T-helper 17 cell (primary cell): ENCODE measurements at places on chromosomes 2 and 18. TPM values are rescaled to one million over a fixed set of nuclear protein-coding genes. Genes with fewer than 3 reads are reported as not detected.

Gene CAPN14
- 0.65 TPM for total RNA-seq

Gene IL36G
- total RNA-seq: not detected

Gene SERPINB4
- not detected for total RNA-seq

Gene CMPK2
- total RNA-seq: 5.3 TPM

Gene RTKN
- 0.37 TPM for total RNA-seq

Gene SANBR
- 3.4 TPM for total RNA-seq

- no peak for DNase-seq
These were observed 10.4 kb downstream of the PELI1 start for GRCh38 chr2:64133828-64134227.

DNA sequence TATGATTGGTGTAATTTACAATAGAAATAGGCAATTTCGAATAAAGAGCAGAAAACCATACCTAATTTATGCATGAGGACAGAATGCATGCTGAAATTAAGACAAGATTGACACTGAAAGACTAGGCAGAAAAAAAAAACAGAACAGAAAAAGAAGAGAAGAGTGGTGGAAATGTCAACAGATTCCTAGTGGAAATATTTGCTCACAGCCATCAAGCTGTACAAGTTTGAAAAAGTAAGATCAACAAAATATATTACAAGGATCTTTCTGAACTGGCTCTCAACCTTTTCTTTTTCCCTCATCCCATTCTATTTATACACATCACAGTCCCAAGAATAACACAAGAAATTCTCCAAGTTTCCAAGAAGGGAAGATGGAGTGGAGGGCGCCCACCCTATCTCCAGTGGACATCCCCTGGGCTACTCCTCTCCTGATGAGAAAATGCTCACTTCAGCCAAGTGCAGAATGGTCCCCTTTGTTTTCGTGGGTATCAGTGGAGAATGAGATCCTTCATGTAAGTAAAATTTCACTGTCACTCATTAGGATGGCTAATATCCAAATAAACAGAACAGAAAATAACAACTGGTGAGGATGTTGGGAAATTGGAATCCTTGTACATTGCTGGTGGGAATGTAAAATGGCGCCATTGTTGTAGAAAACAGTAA is 51.0 kb upstream of the ZNF532 start:
- DNase-seq: no peak

DNA sequence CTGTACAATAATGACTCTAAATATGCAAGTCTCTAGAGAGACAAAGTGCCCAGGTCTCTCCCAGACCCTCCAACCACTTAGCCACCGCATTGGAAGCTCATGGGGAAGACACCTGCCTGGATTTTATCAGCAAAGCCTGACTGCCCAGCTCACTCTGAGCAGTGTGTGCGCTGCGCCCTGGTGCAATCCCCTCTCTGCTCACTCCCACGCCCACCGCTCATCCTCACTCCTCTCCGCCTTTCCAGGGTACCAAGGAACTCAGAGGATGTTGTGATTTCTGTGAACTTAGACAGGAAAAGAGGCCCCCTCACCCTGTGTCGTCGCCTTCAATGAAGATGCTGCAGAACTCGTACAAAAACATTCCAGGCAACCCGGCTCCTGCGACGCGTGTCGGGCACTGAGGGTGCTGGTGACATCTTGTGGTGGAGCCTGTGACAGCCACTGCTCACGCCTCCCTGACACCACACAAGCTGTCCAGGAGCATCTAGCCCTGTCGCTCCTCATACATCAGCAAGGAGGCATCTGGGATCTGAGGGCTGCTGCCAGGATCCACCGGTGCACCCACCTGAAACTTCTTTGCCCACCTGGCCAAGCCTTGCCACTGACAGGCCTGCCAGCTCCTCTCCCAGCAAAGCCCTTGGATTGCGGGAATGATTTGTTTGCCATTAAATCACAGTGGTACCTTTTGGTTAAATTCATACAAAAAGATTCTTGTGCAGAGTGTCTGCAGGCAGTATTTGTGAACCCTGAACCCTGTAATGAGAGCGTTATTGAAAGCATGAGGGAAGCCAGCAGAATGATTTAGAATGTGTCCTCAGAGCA is 220.4 kb downstream of the ZNF516 start:
- no peak for DNase-seq

GRCh38 chr2:15867194-15868171 is 72.9 kb upstream of the MYCN start:
- no peak for DNase-seq

GRCh38 chr2:11688222-11689069 is 18.5 kb upstream of the NTSR2 start:
- DNase-seq: peak; percentile 74

- DNase-seq: no peak
These were observed 27.7 kb downstream of the POLE4 start for GRCh38 chr2:74985978-74986609.

DNA sequence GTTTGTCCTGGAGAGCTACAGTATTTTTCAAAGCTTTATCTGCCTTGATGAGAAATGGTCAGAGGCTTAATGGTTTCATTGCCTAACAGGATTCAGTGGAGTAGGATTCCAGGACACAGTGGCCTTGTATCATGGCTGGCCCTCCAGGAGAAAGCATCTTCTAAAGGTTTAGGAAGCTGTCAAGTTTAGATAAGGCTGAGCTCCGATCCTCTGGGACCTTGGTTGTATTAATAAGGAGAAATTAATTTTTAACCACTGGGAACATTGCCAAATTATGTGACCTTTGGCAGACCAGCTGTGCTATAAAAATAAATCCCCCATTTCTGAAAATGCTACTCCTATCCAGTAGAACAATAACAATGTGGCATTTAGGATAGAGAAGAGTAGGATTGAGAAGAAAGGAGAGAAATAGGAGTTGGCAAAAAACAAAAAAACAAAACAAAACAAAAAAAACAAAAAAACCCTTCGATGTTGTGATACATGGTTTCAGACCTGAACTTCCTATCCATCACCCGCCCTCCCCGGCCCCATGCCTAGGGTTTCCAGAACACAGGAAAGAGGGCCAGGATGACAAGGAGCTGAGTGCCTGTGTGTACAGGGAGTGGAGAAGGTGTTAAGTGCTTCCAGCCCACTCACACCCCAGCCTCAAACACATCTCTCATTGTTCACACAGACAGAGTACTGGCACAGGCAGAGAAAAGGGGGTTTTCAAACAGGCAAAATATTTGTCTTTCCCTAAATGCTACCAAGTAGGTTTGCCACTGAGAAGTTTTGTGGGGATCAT is 6.3 kb downstream of the NRP2 start:
- no peak for DNase-seq

- no peak for DNase-seq
These were observed 116.6 kb downstream of the ASXL3 start for GRCh38 chr18:33694593-33694992.

DNA sequence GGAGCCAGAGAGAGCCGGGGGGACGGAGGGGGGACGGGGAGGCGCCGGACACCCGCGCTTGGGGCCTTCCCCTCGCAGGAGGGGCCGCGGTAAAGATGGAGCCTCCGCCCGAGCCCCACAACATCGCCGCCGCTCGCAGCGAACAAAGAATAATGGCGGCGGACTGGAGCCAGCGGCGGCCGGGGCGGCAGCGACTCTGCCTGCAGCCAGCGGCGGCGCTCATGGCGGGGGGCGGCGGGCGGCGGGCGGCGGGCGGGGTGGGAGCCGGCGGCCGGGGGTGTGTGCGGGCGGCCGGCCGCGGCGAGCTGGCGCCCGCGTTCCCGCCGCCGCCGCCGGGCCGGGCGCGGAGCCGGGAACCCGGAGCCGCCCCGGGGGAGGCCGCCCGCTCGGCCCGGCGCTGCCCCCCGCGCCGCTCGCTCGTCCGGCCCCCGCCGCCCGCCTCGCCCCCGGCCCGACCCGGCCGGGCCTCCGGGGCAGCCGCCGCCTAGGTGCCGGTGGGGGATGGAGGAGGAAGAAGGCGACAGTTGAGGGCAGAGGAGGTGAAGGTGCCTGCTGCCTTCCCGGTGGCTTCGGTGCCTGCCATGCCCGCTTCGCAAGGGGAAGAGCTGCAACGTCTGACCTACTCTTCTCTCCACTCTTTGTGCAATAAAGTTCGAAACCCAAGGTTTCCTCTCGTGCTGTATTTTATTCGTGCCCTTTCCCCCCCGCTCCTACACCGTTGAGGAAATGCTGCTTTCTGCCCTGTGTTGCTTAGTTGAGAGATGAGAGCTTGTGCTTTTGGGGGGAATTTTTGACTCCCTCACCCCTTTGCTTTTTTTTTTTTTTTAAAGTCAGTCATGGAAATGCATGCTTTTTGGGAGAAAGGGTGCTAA is 634 bp downstream of the CREB1 start:
- peak; percentile 51 for DNase-seq

DNA sequence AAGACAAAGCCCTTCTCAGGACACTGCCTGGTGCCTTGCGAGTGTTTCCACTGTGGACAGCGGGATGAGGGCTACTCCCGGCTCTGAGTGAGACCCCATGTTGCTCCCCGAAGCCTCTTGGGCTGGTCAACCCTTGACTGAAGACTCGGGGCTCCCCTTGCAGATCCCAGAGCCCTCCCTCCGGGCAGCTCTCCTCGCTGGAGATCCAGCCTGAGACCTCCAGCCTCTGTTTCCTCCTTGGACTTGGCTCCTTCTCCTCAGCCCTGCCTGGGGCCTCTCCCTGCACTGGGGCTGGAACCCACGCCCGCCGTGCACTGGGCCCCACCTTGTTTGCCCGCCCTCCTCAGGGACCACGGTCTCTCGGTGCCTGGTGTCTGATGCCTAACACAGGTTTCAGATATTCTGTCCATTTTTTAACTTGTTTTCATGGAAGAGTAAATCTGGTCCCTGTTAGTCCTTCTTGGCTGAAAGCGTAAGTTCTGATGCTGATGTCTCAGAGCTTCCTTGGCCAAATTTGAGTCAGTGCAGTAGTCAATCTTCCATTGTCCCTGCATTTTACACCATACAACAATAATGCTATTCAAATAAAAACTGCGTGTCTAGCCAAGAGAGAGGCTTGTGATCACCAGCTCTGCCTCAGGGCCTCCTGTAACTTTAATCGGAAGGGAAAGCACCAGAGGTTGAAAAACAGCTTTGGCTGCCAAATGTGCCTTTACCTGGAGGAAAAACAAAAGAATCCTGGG is 139.3 kb upstream of the CTDP1 start:
- no peak for DNase-seq

DNA sequence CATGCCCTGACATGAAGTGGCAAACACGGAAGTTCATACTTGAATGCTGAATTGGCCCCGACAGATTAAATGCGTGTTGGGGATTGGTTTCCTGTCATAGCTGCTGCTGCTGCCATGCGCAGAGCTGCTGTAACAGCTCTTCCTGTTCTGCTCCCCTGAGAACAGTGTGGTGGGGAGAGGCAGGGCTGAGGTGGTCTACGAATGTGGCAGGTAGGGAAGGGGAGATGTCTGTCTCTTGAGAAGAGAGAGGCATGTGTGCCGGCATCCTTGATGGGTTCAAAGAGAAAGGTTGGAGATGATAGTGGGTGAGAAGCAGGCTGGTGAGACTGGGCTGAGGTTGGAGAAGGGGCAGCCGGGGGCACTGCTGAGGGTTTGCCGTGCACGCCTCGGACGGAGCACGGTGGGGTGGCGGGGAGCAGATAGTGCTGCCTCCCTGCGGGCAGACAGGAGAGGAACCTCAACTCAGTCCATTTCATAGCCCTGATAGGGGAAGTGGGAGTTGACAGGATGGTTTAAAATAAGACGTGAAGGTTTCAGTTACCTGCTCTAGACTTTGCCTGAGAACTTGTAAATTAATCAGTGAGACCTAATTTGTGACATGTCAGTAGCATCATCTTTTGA is 46.1 kb downstream of the TMEM185B start:
- peak; percentile 57 for DNase-seq

DNA sequence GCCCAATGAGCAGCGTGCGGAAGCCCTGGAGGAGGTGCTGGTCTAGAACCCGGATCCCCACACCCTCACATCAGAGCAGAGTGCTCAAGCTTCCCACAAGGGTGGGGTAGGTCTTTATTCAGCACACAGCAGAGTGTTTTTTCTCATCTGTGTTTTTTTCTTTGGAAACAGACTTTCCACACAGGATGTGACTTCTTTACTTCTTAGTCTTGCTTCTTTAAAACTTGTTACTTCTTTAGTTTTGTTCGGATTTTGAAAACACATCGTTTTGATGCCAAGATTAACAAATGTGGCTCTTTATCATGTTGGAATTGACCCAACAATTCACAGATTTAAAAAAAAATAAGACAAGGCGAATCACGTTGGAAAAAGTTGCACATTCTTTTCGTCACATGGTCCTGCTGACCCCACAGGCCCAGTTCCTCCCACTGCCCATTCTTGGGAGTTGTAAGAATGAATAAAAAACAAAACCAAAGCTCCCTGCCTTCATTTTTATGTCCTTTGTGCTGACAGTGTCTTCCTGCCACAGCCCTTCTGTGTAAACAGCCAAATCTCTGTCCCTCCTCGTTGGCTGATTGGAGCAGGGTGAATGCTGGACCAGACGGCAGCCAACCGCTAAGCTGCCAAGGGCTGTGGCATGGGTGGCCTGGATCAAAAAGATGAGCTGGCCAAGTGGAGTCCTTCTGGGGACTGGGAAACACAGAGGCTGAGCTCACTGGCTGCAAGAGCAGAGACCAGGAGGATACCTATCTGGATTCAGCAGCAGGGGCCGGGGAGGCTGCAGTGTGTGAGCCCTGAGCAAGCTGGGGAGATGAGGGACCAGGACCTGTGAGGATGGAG is 81.6 kb downstream of the TWIST2 start:
- DNase-seq: no peak

- DNase-seq: no peak
These were observed 680.0 kb downstream of the EPHA4 start for GRCh38 chr2:220892018-220892634.

- DNase-seq: no peak
These were observed 242.7 kb downstream of the TMEM182 start for GRCh38 chr2:103004426-103004942.

GRCh38 chr2:104854498-104855220 is 744 bp downstream of the POU3F3 start:
- no peak for DNase-seq

DNA sequence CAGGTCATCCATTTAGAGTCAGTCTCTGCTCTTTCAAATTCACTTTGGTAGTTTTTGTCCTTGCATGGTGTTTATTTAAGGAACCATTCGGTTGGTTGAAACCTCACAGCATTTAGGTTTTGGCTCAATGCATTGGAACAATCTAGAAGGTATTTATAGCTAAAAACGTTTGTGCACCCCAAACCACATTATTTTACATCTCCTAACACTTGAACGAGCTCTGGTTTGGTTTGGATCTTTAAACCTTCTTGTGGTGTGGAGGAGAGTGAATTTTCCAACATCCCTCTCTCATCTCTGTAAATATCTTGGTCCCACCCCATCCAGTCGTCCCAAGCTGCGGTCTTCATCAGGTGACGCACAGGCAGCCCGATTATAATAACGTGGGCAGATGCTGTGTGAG is 287.9 kb downstream of the LPIN1 start:
- no peak for DNase-seq
